ENCODE measurements at places on chromosomes 6 and 20.

DNA sequence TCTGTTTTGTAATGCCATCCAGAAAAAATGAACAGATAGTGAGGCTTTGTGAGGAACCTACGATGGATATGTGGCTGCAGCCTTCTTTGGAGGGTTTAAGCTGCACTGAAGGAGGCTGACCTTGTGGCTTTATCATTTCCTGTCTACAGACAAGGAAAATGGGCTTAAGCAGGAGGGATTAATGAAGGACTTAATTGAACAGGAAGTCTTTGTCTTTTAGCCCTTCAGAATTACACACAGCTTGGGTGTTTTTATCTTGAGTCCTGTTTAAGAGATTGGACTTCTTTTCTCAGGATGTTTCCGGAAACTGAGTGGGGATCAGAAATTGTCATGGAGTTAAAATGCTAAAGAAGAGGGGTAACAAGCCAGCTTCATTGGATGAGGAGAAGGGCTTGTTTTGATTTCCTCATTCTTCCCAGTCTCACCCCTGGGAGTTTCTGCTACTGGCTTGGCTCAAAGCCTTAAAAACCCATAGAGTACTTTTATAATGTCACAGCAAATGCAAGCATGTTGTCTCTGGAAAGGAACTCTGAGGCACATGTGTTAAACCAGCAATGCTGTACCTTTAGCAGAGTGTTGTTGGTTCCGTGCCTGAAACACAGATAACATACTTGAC is 193.6 kb downstream of the JARID2 start:
- no peak for DNase-seq

- no peak for DNase-seq
These were observed 90.6 kb upstream of the MLN start for GRCh38 chr6:33894438-33894837.

GRCh38 chr6:155200012-155200411 is 63.8 kb upstream of the CLDN20 start:
- no peak for DNase-seq

DNA sequence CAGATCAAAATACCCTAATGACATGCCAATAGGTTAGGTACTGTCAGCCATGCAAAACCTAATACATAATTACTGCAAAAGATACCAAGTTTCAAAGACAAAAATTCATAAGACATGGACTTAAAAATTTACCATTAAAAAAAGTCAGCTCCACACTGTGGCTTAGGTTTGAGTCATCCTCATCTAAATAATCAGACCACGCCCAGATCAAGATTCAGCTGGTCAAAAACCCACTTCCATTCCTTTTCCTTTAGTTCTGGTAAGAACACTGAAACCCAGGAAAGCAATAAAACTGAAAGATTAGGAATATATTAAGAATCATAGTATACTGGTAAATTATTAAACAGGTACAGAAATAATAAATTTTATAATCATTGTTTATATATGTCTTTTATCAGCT is 81.0 kb upstream of the ASF1A start:
- no peak for DNase-seq

- no peak for DNase-seq
These were observed 1.6 kb upstream of the RNF39 start for GRCh38 chr6:30077218-30077617.

DNA sequence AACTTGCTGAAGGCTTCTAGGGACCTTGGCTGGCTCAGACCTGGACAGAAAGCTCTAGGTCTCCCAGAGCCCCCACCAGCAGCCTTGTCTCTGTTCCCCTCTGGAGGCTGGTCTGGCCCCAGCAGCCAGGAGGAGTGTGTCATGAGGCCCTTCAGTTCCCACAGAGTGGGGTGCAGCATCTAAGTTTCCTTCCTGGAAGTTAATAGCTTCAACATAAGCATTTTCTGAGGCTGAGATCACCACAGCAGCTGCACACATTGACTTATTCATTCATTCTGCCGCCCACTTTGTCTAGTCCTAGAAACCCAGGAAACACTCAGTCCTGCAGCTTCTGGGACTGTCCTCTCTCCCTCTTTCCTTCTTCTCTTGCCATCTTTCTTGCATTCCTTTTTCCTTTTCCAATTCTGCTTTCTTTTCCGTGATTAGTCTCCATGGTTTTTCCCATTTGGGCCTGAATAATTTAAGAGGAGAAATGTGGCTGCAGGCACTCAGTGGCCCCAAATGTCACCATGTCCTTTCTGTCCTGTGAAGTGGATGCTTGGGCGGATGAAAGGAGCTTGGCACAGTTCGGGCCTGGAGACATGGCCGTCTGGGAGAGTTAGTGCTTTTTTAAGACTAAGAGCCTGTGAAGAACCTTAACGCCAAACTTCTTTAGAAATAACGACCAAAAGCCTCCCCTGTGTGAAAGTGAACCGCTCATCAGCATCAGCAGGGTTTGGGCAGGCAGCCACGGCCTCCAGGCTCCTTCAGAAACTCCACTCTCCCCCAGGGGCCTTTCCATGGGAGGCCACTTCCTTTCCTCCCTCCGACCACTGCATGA is 31.0 kb upstream of the PCMTD2 start:
- DNase-seq = no peak
